Ovary (tissue), 10 donors: ENCODE measurements at places on chromosomes 13 and 19.

GRCh38 chr19:1896508-1896907 is 8.7 kb upstream of the ADAT3 start:
- no peak for DNase-seq

DNA sequence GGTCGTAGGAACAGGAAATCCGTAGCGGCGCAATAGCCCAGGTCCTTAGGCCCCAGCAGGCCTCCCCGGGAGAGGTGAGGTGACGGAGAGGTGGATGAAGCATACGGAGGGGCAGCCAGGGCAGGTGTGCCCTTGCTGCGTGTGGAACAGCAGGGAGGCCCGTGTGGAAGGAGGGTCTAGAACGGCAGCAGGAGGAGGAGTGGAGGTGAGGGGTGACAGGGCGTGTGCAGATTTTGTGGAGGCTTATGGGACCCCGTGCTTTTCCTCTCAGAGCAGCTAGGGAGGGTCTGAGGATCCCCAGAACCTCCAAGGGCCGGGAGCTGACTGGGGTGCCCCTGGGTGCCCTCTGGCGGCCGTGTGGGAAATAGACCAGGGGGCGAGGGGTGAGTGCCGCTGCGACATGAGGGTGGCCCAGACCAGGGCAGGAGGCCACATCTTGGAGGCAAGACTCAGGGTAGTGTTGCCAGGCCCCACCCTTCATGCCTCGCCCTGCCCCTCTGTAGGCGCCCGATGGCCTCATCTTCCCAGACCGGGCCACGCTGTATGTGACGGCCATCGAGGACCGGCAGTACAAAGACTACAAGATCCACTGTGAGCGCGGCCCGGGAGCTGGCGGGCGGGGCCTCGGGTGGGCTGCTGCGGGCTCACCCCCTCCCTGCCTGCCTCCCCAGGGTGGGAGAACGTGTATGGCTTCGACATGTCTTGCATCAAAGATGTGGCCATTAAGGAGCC is 5.0 kb upstream of the ADM5 start:
- peak; percentile 40 for DNase-seq

DNA sequence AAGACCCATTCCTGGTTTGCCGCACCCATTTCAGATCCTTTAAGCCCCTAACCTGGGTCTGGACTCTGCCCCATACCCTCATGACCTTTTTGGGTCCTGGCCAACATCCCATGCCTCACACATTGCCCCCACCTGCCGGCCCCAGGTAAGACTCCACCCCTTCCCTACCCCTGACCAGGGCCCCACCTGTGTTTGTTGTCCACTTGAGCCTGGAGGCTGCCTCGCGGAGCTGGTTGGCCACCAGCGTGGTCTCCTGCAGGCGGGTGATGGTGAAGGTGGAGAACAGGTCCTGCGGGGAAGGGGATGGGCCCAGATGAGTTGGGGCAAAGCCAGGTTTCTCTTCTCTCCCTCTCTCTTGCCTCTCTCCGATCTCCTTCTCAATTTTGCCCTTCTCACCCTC is 19.5 kb downstream of the MAN2B1 start:
- no peak for DNase-seq

DNA sequence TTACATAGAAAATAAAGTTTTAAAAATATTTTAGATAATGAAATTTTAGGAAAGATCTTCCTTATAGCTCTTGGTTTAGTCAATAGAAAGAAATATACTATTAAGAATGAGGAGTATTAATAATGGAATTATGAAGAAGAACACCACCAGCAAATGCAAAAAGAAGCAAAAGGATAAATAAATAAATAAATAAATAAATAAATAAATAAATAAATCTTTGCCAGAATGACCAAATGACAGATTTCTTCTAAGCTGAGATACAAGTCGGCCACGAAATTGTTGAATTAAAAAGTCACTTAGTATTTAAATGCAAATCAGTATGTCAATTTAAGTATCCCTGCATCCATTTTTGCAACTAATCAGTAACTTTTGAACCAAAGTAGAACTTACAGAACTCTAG is 95.9 kb downstream of the DACH1 start:
- DNase-seq = no peak

- DNase-seq = no peak
Measured at GRCh38 chr19:3274942-3275582, 50.6 kb downstream of the CELF5 start.

- peak; percentile 29 for DNase-seq
Measured at GRCh38 chr13:74662905-74663304, 528.7 kb upstream of the KLF12 start.

GRCh38 chr19:33427801-33428626 is 54.5 kb downstream of the CEBPG start:
- DNase-seq = no peak

DNA sequence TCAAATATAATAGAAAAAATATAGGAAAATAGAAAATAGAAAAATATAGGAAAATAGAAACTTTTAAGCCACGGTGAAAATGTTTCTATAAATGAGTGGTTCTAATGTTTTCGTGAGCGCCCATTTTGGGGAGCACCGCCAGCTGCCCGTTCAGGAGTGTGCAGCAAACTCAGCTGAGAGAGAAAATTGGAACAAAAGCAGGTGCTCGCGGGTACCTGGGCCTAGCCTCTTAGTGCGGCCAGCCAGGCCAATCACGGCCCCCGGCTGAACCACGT is 204 bp upstream of the PDX1 start:
- no peak for DNase-seq

GRCh38 chr13:98913741-98914140 is 64.1 kb downstream of the DOCK9 start:
- no peak for DNase-seq

- DNase-seq = no peak
Measured at GRCh38 chr13:75960538-75960994, 324.4 kb downstream of the LMO7 start.

DNA sequence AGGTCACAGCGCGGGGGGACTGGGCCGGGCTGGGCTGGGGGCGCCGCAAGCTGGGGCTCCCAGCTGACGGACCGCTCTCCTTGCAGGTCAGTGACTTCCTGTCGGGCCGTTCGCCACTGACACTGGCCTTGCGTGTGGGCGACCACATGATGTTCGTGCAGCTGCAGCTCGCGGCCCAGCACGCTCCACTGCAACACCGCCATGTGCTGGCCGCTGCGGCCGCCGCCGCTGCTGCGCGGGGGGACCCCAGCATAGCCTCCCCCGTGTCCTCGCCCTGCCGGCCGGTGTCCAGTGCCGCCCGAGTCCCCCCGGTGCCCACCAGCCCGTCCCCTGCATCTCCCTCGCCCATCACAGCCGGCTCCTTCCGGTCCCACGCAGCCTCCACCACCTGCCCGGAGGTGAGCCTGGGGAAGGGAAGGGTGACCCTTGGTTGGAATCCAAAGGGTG is 5.7 kb downstream of the MIDN start:
- DNase-seq = no peak

- DNase-seq = peak; percentile 57
Measured at GRCh38 chr19:47609906-47610894, 1.3 kb downstream of the BICRA start.

DNA sequence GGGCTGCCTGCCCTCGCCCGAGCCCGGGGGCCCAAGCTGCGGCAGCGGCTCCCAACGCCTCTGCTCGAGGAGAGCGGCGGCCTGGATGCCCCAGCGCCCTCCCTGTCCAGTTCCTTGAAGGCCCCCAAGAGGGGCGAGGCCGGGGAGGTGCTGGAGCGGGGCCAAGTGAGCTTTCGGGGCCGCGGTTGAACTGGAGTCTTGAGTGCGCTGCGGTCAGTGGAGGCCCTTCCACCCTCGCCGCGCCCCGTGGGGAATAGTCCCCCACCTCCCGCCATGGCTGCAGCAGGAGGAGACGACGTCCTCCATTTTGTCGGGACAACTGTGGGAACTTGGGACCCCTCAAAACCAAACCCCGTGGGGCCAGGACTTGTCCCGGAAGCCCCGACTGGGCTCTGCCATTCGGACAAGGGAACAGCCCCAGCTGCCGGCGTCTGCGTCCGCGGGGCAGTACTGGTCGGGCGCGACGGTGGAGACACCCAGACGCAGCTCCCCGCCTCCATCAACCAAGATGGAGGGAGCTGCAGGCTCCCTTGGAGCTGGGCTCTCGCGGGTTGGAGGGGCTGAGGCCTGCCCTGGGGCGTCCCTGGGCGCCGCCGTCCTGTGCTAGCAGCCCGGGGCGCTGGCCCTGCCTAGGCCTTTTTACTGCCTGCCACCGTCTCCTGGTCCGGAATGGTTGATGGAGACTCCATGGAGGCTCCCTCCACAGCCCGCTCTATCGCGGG is 736 bp upstream of the ZMYM5 start:
- peak; percentile 88 for DNase-seq

GRCh38 chr13:45295536-45295935 is 45.4 kb downstream of the TPT1 start:
- no peak for DNase-seq

GRCh38 chr19:18171605-18172327 is 1.8 kb upstream of the IFI30 start:
- DNase-seq = no peak

DNA sequence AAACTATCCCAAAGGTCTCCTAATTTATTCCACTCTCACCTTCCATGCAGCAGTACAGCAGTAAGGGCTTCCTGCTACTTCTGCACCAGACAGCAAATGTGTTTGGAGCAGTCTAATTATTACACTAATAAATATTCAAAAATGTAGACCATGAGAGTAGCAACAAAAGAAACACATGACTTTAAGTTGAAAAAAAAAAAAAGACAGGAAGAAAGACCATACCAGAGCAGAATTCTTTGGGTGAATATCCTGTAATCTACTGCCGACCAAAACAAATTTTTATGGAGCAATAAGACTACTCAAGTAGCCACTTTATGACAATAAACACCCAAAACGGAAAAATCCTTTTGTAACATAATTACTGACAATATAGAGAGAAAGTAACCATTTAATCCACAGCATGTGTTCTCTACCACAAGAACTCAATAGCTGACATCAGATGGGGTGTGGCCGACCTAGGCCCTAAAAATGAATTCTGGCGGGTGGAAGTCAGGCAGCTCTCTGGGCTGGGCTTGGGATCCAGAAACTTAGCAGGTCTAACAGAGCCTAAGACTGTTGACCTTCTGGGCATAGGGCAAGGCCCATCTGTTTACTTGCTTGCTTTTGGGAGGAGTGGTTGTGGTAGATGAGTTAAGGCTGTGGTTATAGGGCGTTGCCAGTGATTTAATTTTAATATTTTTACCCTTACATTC is 4.6 kb downstream of the KLF12 start:
- DNase-seq = no peak

GRCh38 chr19:47765523-47766358 is 12.8 kb upstream of the SELENOW start:
- peak; percentile 63 for DNase-seq

DNA sequence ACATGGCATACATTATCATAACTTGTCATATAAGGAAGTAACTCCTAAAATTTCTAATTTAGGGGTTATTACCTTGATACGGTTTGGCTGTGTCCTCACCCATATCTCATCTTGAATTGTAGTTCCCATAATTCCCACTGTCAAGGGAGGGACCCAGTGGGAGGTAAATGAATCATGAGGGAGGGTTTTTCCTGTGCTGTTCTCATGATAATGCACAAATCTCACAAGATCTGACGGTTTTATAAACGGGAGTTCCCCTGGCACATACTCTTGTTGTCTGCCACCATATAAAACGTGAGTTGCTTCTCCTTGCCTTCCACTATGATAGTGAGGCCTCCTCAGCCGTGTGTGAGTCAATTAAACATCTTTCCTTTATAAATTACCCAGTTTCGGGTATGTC is 76.0 kb downstream of the ZDHHC20 start:
- DNase-seq = no peak

- no peak for DNase-seq
Measured at GRCh38 chr13:105193026-105193425, 1342.4 kb downstream of the EFNB2 start.

DNA sequence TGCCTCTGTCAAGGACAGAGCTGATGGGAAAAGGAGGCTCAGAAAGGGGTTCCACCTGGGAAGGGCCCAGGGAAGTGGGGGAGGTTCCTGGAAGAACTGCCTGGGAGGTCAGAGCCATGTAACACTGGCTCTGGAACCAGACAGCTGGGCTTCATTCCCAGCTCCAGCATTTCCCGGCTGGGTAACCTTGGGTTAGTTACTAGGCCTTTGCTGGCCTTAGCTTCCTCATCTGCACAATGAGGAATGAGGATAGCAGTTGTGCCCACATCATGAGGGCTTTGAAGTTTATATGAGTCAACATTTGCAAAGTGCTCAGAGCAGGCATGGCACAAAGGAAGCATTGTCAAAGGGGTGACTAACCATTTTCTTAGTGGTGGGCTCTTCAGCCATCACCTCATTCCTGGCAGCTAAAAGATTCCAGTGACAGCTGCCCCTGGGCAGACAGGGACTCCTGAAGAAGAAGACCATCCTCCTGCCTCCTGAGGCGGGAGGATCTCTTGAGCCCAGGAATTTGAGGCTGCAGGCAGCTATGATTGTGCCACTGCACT is 1.7 kb upstream of the DNAJB1 start:
- peak; percentile 33 for DNase-seq

DNA sequence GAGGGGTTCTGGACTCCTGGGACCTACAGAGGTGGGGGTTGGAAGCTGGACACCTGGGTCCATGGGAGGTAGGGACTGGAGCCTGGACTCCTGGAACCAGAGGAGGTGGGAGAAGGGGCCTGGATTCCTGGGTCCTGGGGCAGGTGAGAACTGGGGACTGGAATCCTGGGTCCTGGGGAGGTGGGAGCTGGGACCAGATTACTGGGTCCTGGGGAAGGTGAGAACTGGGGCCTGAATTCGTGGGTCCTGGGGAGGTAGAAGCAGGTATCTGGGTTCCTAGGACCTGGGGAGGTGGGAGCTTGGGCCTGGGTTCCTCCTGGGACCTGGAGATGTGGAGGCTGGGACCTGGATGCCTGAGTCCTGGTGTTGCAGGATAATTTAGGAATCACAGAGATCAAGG is 653 bp downstream of the CLEC4M start:
- DNase-seq = no peak

DNA sequence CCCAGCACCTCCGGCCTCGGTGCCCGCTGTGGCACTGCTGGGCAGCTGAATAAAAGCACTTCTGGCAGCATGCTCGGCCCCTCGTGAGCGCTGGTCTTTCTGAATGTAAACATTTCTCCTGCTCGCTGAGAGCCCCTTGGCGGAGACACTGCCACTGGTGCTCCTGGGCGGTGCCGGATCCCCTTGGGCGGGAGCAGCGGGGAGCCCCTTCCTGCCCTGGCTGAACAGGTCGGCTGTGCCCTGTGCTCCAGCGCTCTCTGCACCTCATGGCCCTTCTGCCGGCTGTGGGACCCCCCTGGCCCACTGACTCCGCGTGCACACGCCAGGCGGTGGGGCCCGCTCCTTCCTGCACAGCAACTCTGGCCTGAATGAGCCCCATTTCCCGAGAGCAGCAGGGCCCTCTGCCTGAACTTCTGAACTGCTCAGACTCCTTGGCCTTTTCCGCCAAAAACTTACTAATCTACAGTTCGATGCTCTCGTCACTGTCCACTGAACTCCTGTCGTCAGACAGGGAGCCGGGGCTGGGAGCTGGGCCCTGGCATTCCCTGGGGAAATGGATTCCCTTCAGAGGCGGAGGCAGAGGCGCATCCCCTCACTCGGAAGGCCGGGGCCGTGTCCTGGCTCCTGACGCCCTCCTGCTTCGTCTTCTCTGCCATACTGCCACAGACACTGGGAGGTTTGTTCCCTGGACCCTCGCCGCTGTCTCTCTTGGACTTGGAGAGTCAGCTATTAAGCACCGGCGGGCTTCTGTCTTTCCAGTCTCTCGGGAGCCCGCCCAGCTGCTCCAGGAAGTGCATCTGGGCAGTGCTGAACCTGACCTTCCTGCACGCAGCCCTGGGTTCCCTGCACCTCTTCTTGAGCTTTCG is 14.2 kb downstream of the RB1 start:
- DNase-seq = no peak

- no peak for DNase-seq
Measured at GRCh38 chr13:68715651-68716050, 1392.0 kb upstream of the ATXN8OS start.

- no peak for DNase-seq
Measured at GRCh38 chr19:9910625-9911024, 25.7 kb downstream of the OLFM2 start.

GRCh38 chr13:41613471-41613870 is 156.1 kb downstream of the RGCC start:
- no peak for DNase-seq
